Substantia nigra (tissue), 51 donors: ENCODE measurements at places on chromosomes 4 and X.

GRCh38 chrX:30831082-30831481, 58.0 kb downstream of the TAB3 start:
- no peak for DNase-seq

- DNase-seq: no peak
Observed at GRCh38 chr4:86294883-86295282, 65.0 kb downstream of the MAPK10 start.

- no peak for DNase-seq
Observed at GRCh38 chr4:69833251-69833650, 26.7 kb downstream of the SULT1E1 start.

GRCh38 chr4:13544606-13545393, 492 bp upstream of the NKX3-2 start:
- DNase-seq: no peak

DNA sequence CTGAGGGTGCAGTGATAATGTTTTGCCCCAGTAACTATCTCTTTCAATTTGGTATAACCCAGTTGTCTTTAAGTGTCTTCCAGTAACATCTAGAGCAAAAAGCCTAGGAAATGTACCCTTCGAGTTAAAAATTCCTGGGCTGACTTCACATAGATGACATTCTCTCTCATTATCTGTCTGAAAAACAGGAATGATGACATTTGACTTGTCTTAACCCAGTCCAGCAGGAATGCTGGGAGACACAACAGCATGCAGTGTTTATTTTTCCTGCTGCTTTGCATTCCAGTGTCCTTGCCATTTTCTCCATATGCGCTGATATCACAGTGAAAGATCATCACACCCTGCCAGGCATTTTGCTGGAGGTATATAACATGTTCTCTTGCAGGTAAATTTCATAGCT, 130.0 kb downstream of the SOWAHB start:
- DNase-seq: no peak

DNA sequence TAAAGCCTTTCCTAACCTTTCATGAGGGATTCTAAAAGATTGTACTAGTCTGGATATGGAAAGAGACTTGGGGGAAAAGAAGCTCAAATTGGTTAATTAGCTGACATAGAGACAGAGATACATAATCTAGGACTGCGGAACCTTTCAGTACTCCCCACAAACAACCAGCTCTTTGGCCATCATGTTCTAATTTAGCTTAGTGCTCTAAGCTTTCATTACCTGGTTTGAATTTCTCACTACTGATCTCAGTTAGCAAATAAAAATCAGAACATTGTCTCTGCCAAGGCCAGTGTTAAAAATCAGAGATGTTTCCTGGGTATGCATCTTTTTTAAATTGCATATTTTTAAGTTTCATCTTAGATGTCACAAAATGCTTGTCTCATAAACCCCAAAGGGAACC, 254.4 kb downstream of the GLUD2 start:
- DNase-seq: no peak

DNA sequence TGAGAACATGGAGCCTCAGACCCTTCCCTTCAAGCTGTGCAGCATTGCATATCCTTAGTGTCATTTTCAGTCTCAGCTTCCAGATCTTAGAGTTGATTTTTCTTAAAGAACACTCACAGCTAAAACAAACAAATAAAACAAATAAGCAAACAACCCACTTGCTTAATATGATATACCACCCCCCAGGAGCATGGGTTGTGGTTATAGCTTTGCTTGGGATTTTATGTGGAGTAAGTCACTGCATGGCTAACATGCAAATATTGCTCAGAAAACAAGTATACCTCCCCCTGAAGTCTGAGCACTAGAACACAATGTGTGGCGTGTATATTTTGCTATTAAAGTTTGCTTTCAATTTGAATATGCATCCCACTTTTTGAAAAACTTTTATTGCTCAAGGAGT, 78.6 kb downstream of the MGST2 start:
- DNase-seq: no peak

GRCh38 chr4:2362266-2363055, 56.0 kb downstream of the ZFYVE28 start:
- DNase-seq: no peak

DNA sequence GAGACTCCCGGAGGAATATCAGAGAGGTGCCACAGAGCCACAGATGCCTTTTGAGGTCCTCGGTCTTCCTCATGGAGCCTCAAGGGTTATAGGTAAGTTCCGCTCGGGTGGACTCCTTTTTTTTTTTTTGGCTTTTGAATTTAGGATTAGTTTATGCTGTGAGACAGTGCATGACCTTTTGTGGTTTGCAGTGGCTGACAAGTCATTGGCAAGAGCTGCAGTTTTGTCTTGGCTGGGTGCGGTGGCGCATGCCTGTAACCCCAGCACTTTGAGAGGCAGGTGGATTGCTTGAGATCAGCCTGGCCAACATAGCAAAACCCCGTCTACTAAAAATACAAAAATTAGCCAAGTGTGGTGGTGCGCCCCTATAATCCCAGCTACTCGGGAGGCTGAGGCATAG, 4.5 kb upstream of the GRSF1 start:
- no peak for DNase-seq

- DNase-seq: no peak
Observed at GRCh38 chr4:2695346-2696060, 60.6 kb downstream of the TNIP2 start.

DNA sequence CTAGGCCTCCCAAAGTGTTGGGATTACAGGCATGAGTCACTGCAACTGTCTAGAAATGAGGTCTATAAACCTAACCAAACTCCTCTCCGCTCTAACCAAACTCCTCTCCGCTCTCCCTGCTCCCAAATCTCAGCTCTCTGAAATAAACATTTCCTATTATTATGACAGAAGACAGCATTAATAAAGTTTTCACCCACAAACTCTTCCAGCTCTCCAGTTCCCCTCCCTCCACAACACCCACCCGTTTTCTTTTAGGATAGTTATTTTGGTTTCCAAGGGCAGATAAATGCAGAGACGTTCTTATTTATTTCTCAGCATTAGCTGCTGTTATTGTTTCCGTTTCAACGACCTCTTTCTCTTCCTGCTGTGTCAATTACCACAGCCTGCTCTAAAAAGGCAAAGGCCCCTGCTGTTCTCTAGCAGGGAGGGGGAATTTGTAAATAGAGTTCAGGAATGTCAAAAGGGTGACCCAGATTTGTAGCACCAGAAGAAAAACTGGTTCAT, 13.3 kb upstream of the SCD5 start:
- no peak for DNase-seq

- DNase-seq: no peak
Observed at GRCh38 chrX:8868906-8869305, 67.7 kb upstream of the FAM9A start.

- DNase-seq: peak; percentile 64
Observed at GRCh38 chr4:101114936-101115372, 232.4 kb downstream of the PPP3CA start.

DNA sequence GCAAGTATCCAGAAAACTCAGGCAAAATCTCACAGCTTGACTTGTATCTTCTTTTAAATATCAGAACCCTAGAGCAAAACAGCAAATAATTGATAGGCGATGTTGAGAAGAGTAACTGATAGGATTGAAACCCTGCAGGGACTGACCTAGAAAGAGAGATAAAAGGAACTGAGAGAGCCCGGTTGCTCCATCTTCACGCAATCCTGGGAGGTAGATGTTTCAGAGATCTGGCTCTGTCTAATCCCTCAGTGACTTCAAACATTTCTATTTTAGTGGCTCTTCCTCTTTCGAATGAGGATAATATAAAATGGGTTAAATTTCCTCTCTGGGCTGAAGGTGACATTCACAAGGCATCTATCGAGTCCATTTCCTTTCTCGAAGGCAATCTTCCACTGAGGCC, 39.3 kb upstream of the RPL34 start:
- DNase-seq: no peak

DNA sequence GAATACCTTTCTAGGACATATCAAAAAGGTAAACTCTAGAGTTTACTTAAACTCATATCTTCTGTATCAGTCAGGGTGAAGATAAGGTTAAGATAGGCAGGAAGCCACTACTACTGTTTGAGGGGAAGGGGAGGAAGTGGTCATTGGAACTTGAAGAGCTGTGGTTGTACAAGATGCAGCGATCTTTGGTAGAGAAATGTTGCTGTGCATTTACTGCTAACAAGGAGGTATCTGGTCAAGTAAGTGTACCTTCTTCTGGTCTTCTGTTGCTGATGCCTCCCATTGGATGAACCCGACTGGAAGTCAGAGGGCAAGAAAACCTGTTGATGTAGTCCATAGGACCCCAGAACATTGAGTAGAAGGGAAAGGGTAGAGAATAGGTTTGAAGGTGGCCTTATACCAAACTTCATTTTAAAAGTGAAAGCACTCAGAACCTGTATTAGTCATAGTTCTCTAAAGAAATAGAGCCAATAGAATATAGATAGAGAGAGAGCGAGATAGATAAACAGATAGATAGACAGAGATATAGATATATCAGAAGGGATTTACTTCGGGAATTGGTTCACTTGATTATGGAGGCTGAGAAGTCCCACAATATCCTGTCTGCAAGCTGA, 47.9 kb upstream of the TSPAN5 start:
- no peak for DNase-seq

DNA sequence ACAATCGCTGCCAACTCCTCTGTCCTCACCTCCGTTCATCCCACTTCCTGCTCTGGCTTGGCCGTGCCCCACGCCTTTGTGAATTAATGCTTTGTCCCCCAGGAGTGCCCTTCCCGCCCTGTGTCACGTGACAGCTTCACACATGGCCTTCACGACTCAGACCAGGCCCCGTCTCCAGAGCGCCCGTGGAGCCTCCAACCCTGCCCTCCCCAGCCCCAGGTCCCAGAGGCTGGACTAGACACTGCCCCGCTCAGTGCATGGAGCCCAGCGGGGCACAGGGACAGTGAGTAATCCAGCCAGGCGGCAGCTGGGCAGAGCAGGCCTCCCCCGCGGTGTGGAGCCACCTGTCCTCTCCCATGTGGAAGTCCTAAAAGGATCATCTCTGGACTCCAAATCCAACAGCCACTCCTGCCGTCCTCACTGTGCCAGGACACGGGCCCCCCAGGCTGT, 7.4 kb downstream of the ADRA2C start:
- DNase-seq: no peak

DNA sequence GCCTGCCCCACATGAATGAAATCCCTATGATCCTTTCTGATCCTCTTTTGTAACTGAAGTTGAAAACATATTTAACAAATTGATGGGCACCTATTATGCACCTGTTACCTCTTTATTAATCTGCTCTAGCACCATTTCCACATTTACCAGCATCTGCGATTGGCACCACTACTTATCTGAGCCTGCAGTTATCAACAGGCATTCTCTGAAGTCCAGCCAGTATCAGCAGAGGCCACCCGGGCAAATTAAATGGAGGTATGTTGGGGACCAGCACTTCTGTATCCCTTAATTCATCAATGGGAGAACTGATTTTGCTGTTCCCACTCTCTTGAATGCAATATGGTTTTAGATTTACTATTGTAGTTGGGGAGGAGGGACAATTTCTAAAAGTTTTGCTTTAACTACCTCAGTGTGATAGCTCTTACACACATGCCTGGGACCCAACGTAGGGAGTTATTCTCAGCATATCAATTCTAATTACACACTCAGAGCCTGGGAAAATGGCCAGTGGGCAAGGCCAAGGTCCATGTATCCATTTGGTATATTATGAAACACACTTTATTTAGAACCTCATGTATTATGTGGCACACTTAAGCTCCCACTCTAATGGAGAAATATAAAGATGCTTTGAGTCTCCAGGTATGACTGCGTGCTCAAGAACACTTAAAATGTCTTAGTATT, 1927.1 kb upstream of the PCDH7 start:
- no peak for DNase-seq

DNA sequence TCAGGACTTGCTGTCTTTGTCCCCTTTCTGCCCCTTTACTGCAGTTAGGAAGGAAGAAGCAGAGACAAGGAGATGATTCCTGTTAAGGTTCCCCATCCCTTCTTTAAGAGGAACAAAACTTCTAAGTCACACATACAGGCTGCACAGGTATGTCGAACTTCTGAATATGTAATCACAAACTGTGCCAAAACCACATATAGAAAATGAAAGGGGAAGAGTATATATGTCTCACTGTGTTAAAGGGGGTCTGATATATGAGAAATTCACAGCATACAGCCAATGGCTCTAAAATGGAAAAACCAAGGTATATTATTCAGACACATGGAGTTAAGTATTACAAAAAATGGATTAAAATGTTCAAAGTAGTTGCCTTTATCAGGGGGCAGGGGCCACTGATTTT, 11.7 kb downstream of the CFAP97 start:
- DNase-seq: no peak

DNA sequence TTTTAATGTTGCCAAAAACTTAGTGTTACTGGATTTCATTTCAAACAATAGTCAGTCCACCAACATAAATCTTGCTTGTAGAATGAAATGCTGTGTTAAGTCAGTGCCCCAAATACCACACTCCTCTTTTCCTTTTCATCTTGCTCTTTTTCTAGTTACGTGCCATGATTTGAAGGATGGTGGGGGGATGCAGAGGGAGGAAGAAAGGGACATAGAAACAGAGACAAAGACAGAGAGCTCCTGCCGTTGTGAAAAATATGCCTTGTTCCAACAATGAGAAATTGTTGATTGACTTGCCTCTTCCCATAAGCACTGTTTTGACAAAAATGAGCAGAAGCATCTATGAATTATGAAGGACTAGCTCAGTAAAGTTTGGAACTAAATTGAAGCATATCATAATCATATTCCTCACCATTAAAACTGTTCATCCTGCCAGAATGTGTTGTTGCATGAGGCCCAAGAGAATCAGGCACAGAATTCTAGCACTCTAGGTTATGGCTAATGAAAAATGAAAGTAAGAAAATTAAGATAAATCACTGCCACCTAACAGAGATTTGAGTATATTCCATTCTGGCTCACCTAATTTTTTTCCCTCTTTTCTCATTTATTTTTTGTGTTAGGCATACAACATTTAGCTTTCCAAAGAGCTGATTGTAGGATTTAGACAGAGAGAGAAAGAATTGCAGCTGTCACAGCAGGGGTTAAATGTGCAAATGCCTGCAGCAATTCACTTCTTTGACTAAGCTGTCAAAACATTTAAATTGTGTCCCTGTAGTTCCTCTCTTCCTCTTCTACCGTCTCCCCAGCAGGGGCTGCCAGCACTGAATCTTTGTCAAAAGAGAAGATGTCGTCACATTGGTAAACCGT, 111.6 kb upstream of the PTPN13 start:
- DNase-seq: no peak

- no peak for DNase-seq
Observed at GRCh38 chr4:141807103-141807891, 170.9 kb downstream of the IL15 start.

- no peak for DNase-seq
Observed at GRCh38 chrX:49211074-49211473, 11.1 kb upstream of the SYP start.

GRCh38 chr4:28313729-28314713, 1453.4 kb downstream of the STIM2 start:
- no peak for DNase-seq

- no peak for DNase-seq
Observed at GRCh38 chr4:140989944-140990343, 143.3 kb downstream of the RNF150 start.
